ENCODE measurements at places on chromosomes 2 and 18.

DNA sequence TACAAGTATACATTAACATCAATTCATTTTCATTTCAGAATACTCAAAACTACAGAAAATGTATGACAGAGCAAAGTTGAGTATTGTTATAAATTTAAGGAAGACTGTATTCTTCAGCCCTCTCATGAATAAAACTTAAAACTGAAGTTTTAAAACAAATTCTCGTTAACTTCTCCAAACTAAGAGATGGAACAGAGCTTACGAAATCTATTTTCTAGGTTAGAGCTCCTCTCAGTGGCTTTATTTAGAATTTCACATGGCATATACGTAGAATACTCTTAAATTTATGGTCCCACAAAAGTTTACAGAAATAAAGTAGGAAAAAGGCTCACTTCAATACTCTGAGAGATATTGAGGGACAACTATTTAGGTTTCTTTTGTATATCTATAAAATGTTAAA is 612.1 kb downstream of the KCNJ3 start:
- DNase-seq, result peak; percentile 4

DNA sequence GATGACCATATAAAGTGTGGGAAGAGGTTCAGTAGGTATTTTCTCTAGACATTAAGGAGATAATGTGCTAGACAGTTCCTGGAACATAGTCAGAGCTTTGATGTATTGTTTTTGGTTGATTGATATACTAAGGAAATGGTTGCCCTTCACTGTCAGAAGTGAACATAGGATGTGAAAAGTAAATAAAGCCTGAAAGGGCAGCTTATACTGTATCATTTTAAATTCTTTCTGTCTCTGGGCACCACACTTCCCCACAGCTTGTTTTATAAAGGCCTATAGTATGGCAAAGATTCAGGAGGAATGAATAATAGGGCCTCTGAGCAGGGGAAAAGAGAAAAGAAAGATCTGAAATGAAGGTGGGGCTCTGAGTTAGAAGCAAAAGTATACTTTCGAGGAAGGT is 72.7 kb upstream of the ITPRID2 start:
- no peak for DNase-seq

GRCh38 chr2:226873826-226874225 is 38.0 kb downstream of the RHBDD1 start:
- DNase-seq, result no peak

GRCh38 chr2:27765621-27766286 is 5.8 kb upstream of the MRPL33 start:
- no peak for DNase-seq

- no peak for DNase-seq
Observed at GRCh38 chr18:13703899-13704298, 22.5 kb downstream of the FAM210A start.

GRCh38 chr18:75360215-75360614 is 67.3 kb downstream of the SMIM21 start:
- DNase-seq, result no peak

- no peak for DNase-seq
Observed at GRCh38 chr2:179837408-179837807, 24.0 kb downstream of the ZNF385B start.
